ENCODE measurements at places on chromosomes 5 and 9.

- no peak for DNase-seq
Measured at GRCh38 chr5:85334-85995, 6.5 kb upstream of the PLEKHG4B start.

- peak; percentile 87 for DNase-seq
Measured at GRCh38 chr5:75236322-75237316, at the start of gene ANKRD31. Gene ANKRD31, minus strand, starts transcription at chr5:75236878. Its CDS starts 192 bp downstream, at chr5:75236686.

- no peak for DNase-seq
Measured at GRCh38 chr9:127866535-127866934, 10.9 kb downstream of the AK1 start.

DNA sequence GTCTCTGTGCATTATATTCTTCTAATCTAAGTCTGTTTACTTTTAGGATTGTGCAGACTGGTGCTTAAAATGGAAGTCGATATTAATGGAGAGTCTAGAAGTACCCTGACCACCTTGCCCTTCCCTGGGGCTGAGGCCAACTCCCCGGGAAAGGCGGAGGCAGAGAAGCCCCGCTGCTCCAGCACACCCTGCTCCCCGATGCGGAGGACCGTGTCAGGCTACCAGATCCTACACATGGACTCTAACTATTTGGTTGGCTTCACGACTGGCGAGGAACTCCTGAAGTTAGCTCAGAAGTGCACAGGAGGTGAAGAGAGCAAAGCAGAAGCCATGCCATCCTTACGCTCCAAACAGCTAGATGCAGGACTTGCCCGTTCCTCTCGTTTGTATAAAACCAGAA is 17.3 kb downstream of the MACIR start:
- DNase-seq, result no peak

DNA sequence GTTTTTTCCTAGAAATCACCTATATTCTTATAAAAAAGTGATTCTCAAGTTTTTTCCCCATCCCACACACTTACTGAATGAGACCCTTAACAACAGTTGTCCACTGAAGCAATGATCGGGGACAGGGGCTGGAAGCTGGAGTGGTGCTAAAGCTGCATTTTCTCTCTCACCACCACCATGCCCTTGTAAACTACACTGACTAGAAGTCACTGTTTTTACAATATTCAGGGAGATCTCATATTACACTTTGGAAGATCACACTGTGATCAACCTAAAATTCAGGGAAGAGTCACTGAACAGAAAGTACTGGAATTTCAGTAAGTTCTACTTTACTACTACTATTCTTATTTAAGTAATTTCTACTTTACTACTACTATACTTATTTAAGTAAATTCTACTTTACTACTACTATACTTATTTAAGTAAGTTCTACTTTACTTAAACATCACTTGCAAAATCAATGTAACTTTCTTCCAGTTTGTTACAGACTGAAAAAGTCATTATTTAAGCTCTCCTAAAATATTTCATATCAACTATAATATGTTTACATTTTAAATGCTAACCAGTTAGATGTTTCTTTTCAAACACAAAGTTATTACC is 164.3 kb downstream of the AGTPBP1 start:
- no peak for DNase-seq

- DNase-seq, result no peak
Measured at GRCh38 chr5:98243972-98244371, 529.5 kb upstream of the RGMB start.

DNA sequence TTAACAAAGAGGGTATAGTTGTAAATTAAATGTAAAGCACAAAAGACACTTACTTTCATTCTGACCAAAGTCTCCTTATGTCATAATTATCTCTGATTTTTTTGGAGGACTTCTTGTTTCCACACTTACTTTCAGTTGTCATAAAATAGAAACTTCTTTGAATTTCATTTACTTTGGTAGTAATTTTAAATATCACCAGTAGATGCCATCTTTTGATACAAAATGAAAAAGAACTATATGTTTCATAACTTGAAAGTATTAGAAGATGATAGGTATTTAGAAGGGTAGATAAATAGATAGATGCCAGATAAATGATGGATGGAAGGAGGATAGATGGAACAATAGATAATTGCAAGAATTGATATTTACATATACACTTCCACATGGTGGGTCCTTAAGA is 1865.3 kb upstream of the CDH9 start:
- no peak for DNase-seq

DNA sequence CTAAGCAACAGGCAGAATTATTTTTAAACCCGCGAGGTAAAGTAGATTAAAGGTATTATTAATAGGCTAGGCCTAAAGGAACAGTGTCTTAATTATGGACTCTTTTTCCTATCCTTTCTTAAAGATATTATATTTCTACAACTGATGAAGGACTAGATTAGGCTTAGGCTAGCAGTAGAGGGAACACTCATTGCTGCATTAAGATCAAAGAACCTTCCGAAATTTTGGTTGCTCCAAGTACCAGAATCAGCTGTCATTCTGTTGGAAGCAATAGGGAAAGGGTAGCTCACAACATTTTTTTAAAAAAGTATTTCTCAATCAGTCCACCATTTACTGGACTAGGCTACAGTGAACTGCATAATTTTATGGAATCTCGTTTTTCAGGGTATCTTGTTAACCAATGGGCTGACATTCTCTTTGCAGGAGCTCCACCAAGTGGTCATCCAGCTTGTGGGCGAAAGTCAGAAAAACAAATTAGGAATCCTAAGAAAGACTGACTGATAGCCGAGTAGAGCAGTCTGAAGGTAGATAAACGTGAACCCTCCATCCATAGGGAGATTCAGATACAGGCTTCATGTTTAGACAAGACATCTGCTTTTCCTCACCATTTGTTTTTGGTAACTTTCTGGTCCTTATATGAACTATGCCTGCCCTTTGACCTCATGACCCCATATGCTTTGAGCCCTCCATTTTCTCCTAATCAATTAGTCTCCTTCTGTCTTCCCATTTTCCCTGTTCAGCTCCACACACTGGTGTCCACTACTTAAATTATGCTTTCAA is 103.6 kb upstream of the CHD1 start:
- DNase-seq, result no peak

DNA sequence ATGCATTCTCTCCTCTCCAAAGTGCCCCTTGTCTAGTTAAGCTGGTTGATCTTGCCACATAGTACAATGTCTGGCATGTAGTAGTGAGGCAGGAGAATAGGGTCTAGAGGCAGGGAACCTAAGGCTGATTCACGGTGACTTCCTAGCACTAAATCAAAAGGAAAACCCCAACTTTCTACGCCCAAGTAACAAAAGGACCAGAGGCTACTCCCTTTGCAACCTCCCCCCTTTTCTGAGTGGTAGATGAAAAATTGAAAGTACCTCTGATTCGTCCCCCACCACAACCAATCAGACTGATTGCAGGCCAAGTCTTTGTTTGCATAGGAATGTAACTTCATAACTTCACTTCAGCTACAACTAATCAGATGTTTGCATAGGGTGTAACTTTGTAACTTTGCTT is 278.8 kb downstream of the PSAT1 start:
- DNase-seq, result no peak

DNA sequence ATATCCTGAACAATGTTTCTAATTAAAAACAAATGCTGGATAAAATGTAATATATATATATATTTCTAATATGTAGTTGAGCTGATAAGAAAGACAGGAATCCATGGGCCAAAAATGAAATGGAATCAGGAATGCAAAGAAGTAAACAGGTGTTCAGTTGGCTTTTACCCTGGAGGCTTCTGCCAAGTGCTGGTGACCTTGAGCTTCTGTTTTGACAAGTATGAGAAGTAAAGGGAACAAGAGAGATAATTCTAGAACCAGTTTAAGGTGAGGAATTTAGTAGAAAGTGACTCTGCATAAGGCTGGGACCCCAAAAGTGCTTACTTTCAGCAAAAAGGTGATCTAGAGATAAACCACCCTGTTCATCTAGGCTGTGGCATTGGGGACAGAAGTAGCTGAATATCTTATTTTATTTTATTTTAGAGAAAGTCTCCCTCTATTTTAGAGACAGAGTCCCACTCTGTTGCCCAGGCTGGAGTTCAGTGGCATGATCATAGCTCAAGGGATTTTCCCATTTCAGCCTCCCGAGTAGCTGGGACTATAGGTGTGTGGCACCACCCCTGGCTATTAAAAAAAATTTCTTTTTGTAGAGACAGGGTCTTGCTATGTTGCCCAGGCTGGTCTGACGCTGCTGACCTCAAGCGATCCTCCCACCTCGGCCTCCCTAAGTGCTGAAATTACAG is 27.0 kb downstream of the DCAF10 start:
- no peak for DNase-seq

DNA sequence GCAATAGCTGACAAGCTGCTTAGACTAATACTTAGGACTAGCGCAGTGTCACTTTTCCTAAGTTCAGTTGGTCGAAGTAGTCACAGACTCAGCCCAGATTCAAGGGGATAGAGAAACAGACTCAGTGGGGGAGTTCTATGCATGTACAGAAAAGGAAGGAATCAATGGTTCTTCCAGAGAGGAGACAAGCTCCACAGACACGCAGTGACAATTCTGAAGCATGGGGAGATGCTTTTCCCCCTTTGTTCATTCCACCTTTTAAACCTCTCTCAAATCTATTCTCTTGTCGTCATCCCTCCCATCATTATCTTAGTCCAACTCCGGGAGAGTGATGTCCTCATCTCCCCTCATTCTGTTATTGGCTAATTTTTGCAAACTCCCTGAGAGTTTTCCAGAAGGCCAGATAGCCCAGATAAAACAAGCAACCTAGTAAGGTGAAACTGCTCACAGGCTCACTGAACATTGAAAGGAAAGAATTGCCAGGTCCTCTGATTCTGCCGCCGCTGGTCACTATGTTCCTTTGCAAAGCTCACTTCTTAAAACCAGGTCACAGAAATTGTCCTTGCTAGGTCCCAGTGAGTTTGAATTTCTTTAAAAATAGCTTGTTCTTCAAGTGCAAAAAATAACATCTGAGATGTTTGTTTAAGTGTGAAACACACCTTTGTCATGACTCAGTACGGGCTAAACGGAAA is 13.4 kb upstream of the STRBP start:
- no peak for DNase-seq

- no peak for DNase-seq
Measured at GRCh38 chr9:17751486-17751885, 172.6 kb downstream of the SH3GL2 start.

GRCh38 chr5:57007344-57007743 is 55.4 kb upstream of the MIER3 start:
- no peak for DNase-seq

DNA sequence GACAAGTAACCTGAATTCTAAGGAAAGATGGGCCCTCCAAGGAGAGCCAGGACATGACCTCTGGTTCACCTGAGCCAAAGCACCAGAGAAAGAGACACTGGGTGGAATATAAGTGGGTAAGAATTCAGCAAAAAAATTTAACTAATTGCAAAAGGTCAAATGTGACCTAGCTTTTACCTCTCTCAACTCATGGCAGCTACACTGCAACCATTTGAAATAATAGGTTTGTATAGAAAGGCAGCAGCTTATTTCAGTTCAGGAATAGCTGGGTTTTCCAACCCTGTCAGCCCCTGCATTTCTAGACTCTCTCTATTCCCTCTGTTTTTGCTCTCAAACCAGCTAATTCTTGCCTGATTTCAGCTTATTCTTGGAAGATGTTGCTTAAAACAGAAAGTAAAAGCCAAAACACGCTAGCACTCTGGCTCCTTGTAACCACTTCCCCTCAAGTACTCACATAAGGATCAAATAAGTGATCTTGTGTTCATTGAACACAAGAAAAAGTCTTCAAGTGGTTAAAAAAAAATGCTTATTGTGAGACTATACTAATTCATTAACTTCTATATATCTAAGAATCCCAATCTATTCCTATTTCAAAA is 101.1 kb upstream of the NR4A3 start:
- no peak for DNase-seq

- no peak for DNase-seq
Measured at GRCh38 chr5:151383011-151383410, 35.7 kb upstream of the SLC36A2 start.

- no peak for DNase-seq
Measured at GRCh38 chr5:138676556-138677193, 76.5 kb upstream of the CTNNA1 start.

DNA sequence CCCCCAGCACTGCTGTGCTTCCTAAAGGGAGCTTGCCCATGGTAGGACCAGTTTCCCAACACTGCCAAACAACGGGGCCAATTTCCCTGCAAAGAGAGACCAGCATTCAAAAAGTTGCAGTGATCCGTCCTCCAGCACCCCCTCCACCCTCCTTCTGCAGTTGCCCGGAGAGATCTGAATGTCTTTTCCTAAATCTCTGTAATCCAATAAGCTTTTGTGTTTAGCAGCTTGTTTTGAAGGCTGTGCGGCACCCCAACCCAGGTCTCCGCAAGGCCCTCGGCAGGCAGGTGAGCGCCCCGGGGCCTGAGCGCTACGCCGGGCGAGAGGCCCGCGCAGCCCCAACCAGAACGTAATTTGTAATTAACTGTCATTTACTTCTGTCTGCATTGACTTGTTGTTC is 366.9 kb upstream of the IRX2 start:
- DNase-seq, result no peak

GRCh38 chr5:134289509-134290113 is 63.7 kb upstream of the PPP2CA start:
- peak; percentile 6 for DNase-seq

DNA sequence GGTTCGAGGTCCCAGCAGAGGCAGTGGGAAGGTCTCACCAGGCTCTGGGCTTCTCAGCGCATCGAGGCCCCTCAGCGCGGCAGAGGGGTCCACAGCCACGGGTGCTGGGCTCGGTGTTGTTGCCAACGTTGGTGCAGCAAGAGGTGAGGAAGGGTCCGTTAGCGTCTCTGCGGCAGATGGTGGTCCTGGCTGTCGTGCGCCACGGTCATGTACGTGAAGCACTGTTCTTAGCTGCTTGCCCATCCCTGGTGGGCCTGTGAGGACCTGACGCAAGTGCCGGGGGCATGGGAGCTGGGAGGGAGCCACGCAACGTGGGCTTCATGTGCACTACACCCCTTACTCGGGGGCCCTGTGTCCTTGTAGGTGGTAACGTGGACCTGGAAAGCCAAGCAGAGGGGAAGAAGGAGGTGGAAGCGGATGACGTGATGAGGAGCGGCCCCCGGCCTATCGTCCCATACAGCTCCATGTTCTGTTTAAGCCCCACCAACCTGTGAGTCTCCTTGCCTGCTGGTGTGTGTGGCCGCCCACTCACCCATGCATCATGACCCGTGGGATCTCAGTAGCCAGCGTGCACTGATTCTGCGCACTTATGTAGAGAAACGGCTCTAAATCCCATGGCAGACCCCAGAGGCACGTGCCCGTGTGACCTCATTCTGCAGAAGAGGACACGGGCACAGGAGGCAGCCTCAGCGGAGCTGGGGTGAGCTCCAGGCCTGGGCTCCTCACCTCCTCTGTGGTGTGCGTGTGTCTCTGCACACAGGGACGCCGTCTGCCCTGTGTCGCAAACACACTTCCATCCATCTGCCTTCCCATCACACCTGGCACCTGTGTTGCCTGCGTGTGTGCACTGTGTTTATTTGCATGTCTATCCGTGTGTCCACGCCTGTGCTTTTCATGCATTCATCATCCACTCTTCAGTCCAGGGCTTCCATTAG is 166.1 kb downstream of the CACNA1B start:
- no peak for DNase-seq

- DNase-seq, result no peak
Measured at GRCh38 chr5:59893429-59894227, at the start of gene PDE4D. Gene PDE4D, minus strand, starts transcription at chr5:59893726.

DNA sequence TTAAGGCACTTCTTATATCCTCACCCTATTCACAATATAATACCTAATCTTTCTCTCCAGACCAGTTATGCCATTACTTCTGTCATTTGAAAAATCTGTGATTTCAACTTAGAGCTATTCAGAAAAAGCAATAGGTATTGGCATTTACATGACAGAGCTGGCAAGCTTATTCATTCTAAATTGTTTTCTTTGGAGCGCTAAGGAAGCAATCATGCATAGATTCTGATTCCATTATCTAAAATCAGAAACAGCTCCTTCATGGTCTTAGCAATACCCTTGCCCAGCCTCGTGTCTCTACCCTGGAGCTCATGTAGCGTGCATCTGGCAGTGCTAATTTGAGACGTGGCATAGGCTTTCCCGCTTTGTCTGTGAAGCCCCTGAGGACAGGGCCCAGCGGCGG is 4.5 kb downstream of the SLC1A1 start:
- DNase-seq, result no peak
